Frontal cortex (tissue), 4 donors: ENCODE measurements at places on chromosomes 3 and 15. TPM values are rescaled to one million over a fixed set of nuclear protein-coding genes. Genes with fewer than 3 reads are reported as not detected.

HYAL3 gene
- total RNA-seq, result 3.7 TPM

GHSR gene
- 0.82 TPM for total RNA-seq

LAMB2 gene
- 30.2 TPM for total RNA-seq

SKIL gene
- total RNA-seq, result 160 TPM

GPR27 gene
- total RNA-seq, result 43.6 TPM

CLDN1 gene
- 4.1 TPM for total RNA-seq

AGTR1 gene
- total RNA-seq, result 0.41 TPM

NPAP1 gene
- 0.41 TPM for total RNA-seq

TNK2 gene
- total RNA-seq, result 11.0 TPM

CCK gene
- total RNA-seq, result 54.6 TPM

DNA sequence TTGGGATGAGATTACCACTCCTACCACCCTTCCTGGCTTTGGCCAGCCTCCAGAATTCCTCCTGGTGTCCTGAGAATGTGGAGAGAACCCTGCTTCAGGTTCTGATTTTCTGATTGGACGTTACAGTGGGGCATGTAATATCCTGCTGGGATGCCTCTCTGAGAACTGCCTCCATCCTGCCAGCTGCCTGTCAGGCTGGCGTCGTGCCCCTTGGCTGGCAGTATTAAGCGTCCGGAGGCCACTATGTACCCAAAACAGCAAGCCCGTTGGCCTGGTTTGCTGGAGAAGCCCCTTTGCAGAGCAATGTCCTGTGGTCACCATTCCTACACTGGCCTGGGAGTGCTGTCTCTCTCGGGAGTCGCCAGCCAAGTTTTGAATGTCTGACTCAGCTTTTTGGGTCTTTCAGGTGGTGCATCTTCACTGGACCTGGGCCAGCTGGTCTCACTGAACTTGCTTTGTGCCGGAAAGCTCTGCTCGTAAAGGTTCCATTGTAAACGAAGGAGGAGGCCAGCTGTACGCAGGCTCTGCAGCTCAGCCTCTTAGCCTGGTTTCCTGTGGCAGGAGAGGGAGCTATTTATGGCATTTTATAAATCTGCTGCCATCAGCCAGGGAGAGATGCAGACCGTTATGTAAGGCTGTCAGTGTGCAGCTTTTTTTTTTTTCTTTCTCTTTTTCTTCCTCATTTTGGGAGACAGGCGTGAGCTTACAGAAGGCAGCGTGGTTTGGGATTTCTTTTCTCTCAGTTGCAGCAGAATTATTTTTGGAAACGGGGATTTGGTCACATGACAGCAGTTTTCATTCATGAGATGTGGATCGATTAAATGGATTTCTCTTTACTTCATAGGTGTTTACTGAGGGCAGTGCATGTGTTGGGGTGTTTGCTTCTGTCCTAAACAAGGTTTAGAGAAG, 19.0 kb upstream of the TRAK1 start:
- DNase-seq, result peak; percentile 59

- DNase-seq, result no peak
Observed at GRCh38 chr3:194804796-194805195, 119.1 kb downstream of the FAM43A start.

DNA sequence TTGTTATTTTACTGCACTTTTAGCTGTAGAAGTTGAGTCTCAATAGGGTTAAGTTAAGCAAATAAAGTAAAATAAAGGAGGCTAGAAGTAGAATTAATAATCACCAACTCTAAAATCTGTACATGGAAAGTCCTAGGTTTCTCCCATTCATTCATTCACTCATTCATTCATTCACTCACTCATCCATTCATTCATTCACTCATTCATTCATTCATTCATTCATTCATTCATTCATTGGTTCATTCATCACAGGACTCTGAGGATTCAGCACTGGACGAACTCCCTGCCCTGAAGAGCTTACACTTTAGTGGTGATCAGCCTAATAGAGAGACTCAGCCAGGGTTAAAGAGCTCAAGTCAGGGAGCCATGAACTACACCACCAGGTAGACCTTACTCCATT, 4.5 kb upstream of the LSG1 start:
- no peak for DNase-seq

DNA sequence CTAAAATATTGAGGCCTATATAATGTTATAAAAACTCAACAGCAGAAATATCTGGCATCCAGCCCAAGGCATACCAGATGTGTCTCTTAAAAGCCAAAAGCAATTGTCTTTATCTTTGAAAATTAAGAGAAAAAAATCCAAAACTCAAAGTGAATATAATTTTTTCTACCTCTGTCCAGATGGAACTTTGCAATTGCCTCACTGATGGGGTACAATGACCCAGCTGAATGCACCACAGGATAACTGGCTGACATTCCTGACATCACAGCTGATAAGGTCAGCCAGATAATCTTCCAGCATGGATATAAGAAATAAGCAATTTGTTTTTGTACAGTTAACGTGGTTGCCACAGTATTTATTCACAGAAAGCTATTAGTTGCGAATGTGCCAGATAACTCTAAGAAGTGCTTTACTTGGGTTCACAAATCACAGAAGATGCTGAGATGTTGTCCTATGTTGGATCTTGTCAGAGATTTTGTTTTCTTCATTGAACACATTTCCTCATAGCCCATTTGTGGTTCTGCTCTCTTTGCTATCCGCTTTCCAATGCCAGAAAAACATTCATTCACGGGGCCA, 566.9 kb upstream of the CCDC54 start:
- DNase-seq, result no peak

DNA sequence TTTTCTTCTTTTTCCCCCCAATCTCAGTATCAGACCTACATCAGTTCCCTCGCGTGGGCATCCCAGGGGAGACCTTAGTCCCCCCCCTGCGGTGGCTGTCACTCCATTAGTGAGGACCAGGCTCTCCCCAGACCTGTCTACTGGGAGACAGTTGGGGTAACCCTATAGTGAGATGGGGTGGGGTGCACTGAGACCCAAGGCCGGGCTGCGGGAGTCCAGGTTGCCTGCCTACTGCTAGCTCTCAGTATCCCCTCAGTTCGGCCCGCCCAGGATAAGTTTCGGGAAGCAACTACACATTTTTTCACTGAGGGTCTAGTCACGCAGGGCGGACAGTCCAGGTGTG, 671 bp upstream of the DCUN1D1 start:
- DNase-seq, result peak; percentile 19

GRCh38 chr15:78977091-78977571, 32.3 kb upstream of the CTSH start:
- DNase-seq, result no peak

- DNase-seq, result no peak
Observed at GRCh38 chr3:131619821-131620220, 117.0 kb upstream of the MRPL3 start.

GRCh38 chr3:138203938-138204337, 16.8 kb downstream of the ARMC8 start:
- DNase-seq, result no peak

DNA sequence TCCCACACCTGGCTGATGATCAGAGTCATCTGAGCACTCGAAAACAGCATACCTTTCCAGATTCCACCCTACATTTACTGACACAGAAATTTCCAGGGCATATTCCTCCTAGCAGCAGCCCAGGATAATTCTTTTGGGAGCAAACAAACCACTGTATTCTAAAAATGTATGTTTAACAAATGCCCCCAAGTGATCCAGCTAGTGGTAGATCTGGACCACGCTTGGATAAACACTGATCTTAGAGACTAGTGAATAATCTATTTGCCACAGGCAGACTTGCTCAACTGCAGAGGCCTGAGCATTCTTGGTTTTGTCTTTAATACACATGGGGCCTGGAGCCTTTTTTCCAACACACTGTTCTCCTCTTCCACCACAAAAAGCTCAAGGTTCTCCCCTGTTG, 89.6 kb downstream of the TM4SF4 start:
- no peak for DNase-seq

DNA sequence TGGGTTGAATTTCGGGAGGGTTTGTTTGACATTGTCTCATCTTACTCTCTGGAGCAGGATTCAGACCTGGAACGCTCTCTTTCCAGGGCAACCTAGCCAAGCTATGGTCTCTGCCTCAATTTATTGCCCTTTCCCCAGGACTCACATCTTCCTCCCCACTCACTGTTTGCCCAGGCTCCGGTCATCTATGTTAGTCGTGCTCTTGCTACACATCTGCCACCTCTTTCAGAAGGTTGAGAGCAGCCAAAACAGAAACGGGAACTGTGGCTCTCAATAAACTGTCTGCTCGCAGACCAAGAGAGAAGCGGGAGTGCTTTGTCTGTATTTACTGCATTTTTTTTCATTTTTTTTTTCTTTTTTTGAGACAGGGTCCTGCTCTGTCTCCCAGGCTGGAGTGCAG, 81.6 kb downstream of the ST6GAL1 start:
- DNase-seq, result no peak

DNA sequence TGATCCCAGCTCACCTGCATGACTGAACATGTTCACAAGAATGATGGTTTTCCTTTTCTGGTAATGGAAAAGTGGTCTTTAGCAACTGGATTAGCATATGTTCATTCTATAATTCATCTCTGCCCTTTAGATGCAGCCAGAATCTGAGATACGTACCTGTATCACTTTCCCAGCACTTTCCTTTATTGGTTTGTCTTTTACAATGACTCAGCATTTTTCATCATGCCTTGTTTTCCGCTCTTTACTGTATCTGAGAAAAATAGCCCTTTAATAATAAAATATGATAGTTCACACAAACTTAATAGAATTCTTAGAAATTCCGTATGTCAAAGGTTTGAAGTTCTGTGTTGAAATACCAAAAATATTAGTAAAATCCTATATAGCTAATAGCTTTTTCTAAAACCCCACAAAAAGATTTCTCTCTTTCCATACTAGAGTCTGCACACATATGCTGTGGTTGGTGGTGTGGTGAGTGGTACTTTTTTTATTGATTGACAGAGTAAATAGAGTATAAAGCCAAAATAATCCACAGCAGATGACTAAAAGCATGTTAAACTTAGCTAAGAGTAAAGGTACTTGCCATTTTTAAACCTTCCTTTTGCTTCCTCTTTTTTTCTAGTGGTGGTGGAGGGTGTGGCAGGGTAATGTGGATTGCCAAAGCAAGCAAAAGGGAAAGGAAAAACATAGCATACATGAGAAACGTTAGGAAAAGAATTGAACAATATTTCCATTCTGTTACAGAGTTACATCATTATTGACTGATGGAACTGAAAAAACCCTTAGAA, 328.9 kb upstream of the RBMS3 start:
- no peak for DNase-seq

DNA sequence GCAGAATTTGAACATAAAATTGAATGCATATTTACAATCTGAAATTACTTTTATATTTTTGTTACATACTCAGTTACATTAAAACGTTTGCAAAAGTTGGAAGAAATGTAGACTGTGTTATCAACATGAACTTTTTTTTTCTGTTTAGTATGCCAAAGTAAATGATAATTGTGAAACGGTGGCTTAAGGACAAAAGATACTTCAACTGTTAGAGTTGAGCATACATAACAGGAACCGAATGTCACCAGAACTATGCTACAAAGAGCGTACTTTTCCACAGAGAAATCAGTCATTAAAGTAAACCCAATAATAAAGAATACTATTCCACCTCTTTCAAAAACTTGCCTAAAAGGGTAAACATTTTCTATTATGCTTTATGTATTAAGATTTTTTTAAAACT, 14.3 kb upstream of the DHX36 start:
- no peak for DNase-seq

DNA sequence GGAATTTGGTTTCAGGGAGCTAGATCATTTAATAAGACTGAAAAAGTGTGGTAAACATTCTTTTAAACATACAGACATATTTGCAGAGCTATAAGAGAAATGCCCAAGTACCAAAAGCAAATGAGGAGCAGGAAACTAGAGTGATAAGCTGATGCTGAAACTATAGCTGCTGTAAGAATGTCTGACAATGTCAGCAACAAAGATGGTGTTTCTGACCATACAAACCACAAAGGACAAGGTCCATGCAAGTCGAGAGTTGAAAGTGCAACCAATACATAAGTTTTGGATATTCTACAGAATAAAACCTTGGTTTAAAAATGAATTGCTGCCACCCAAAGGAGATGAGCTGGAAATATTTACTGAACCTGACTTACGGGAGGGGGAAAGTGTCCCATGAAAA, 610.2 kb downstream of the TBL1XR1 start:
- no peak for DNase-seq

DNA sequence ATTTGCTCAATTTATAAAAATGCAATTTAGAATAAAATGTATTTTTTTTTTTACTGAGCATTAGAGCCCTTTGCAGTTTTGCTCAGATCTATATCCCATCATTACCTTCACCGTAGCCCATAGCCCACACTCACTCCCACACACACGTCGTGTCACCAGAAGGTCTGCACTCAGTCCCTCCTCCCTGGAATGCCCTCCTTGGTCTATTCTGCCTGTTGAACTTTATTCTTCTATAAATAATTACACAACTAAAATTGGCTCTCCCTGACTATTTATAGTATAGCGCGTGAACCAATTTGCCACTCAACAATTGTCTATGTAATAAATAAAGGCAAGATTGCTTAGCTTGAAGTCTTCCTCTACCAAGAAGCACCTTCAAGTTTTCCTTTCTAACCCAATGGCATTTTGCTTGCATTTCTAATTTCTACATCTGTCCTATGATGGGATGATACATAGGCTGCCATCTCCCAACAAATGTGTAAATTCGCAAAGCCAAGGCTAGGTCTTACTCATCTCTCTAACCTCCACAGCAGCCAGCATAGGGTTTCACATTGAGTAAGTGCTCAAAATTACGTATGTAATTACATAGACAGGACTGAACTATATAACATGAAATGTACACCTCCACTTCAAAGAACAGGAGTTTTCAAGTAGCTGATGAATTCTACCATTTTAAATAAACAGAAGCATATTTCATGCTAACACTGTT, 172.0 kb upstream of the HES1 start:
- DNase-seq, result no peak

DNA sequence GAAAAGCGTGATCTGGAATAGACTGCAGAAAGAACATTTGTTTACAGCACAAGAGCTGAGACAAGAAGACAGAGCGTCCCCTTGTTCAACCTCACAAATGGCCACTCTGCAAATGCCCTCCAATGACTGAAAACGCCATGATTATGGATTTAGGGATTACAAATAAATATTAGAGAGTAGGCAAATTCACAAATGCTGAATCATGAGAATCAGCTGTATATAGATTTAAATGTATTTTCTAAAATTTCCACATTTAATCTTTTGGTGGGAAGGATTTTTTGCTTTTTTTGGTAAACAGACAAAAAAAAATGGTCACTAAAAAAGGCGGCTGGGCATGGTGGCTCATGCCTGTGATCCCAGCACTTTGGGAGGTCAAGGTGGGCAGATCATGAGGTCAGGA, 10.6 kb upstream of the POLG start:
- no peak for DNase-seq

- DNase-seq, result no peak
Observed at GRCh38 chr15:65953622-65954021, 84.3 kb downstream of the RAB11A start.

GRCh38 chr15:60110909-60111308, 106.8 kb downstream of the FOXB1 start:
- no peak for DNase-seq

GRCh38 chr15:51262463-51262862, 75.9 kb downstream of the CYP19A1 start:
- DNase-seq, result no peak

GRCh38 chr15:94584833-94585244, 353.5 kb downstream of the MCTP2 start:
- no peak for DNase-seq
